ENCODE measurements at places on chromosomes 2 and 18. TPM values are rescaled to one million over a fixed set of nuclear protein-coding genes. Genes with fewer than 3 reads are reported as not detected.

DNA sequence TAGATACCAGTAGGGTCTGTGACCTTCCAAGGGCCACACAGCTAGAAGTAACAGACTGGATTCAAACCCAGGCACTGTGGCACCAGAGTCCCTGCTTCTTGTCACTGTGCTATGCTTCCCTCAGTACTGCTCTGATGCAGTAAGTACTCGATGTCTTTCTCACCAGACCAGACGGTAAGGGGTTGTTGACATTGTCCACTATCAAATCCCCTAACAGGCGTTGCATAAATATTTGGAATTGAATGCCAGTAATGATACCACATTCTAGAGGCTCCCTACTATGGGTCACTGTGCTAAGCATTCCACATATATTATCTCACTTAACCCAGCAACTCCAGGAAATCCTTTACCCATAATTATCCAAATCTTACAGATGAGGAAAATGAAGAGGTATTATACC lies 223.1 kb downstream of the C1D start:
- H3K4me3 ChIP-seq: no peak overlapping the region
- H3K27me3 ChIP-seq: peaks cover 6% of the 10 kb centered on the region
- no peaks in the 10 kb centered on the region for H3K36me3 ChIP-seq
- no peak overlapping the region for H3K27ac ChIP-seq

DNA sequence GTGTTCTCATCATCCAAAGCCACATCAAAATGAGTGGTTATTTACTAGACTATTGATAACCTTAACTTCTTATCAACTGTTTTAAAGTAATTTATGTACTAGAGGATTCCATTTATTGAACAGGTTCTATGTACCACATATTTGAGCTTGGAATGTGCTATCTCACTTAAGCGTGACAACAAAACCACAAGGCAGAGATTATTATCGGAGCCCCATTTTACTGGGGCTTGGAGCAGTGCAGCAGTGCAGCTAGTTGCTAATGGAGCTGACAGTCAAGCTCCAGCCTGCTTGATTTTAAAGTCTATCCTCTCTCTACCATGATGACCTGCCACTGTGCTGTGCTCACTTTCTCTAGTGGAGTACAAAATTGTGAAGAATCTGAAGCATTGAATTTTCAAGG lies 24.6 kb downstream of the GCG start:
- H3K27me3 ChIP-seq: peaks cover 22% of the 10 kb centered on the region
- peaks cover 22% of the 10 kb centered on the region for H3K4me1 ChIP-seq
- no peak overlapping the region for H3K4me3 ChIP-seq
- no peak overlapping the region for H3K27ac ChIP-seq

DNA sequence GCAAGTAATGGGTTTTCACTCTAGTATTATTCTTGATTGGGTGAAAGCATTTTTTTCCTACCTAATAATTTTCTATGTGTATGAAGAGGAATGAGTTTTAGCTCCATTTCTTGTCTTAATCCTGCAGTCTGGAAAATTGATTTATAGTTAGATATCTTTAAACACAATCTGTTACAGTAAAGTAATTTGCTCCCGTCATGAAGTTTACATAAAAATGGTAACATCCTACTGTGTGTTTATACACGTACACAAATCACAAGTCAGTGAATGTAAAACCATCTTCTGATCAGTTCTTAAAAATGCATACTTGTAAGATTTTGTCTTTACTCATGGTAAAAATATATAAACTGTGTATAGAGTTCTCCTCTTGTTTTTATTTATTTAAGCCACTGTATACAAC lies 51.1 kb downstream of the MAP2 start:
- no peaks in the 10 kb centered on the region for H3K27me3 ChIP-seq
- no peaks in the 10 kb centered on the region for H3K4me1 ChIP-seq
- H3K27ac ChIP-seq: no peak overlapping the region
- DNase-seq: no peak
- H3K36me3 ChIP-seq: no peaks in the 10 kb centered on the region

- H3K36me3 ChIP-seq: no peaks in the 10 kb centered on the region
- DNase-seq: no peak
These were observed 81.3 kb upstream of the SPTBN1 start for GRCh38 chr2:54374591-54375364.

DNA sequence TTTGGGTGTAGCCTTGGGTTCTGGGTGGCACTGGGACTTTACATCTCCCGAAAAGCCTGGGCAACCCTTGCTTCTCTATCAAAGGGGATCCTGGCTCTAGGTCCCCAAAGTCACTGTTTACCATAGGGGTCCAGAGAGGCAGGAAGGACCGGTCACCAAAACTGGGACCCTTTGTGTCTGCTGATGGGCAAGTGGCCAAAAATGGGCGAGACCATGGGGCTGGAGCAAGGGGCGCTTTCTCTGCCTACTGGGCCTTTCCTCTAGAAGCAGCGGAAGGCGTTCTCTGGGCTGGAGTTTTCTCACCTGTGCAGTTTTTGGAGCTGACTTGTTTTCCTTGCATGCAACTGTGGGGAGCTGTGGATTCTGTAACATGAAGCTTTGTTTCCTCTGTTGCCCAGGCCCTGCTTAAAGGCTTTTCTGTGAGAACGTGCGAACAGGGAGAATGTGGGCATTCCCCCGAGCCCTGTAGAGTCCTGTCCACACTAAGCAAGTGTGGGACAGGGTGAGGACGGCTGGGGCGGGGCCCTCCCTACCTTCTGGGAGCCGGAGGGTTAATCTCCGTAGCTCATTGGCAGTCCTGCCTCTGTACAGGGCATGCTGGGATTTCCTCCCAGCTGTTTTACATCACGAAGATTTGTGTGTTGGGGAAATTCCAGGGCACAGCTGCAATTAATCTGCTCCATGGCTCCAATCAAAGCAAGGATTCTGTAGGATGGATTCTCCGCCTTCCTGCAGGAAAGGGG lies 50.2 kb downstream of the TGOLN2 start:
- H3K4me3 ChIP-seq: no peak overlapping the region
- no peak for DNase-seq
- H3K4me1 ChIP-seq: no peaks in the 10 kb centered on the region
- H3K27ac ChIP-seq: no peak overlapping the region
- H3K36me3 ChIP-seq: no peaks in the 10 kb centered on the region
- H3K27me3 ChIP-seq: peaks cover 19% of the 10 kb centered on the region

IL1F10 gene
- total RNA-seq: not detected
